ENCODE measurements at places on chromosomes 2 and 18. TPM values are rescaled to one million over a fixed set of nuclear protein-coding genes. Genes with fewer than 3 reads are reported as not detected.

The SLC9A4 gene
- total RNA-seq: not detected

The CCDC85A gene
- 0.47 TPM for total RNA-seq

The XDH gene
- 0.87 TPM for total RNA-seq

The PPM1B gene
- 134 TPM for total RNA-seq

The CXCR2 gene
- 0.82 TPM for total RNA-seq

Data from GM23338 (cell line).